Ammon's horn (tissue), 1 donor: ENCODE measurements at places on chromosomes 6 and 20.

DNA sequence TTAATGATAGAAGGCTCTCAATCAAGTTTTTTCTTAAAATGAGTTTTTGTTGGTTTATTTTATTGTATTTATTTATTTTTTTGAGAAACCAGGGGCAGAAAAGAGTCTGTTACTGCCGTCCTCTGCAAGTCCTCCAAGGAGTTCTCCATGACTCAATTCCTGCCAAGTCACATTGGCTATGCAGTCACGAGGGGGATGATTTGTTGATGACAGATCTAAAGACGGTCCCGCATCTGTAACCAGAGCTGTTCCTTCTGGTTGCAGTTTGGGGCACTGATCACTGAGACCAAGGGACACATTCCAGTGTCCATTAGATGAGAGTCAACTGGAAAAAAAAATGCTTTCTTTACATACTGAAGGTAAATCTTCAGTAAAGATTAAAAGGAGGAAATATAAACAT, 13.9 kb upstream of the TSHZ2 start:
- no peak for DNase-seq

GRCh38 chr6:158548418-158549161, 11.3 kb upstream of the TMEM181 start:
- no peak for DNase-seq

DNA sequence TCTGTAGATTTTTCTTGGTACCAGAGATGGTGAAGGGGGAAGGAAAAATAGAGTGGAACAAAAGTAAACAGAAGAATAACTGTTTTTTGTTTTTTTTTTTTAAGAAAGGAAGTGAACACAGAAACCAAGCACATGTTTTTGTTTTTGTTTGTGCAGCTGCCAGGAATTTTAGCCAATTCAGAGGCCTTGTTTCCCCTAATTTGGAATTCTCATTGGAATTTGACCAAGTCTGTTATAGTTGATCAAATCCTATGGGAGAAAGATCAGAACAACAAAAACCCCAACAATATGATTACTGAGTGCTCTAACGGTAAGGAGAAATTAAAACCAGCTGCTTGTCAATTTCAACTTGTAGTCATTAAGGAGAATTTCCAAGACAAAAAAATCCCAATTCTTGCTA, 18.2 kb upstream of the IL22RA2 start:
- no peak for DNase-seq

- no peak for DNase-seq
Observed at GRCh38 chr6:34039943-34040342, 105.9 kb downstream of the GRM4 start.

GRCh38 chr6:3297006-3297405, 38.3 kb downstream of the PSMG4 start:
- DNase-seq: no peak

DNA sequence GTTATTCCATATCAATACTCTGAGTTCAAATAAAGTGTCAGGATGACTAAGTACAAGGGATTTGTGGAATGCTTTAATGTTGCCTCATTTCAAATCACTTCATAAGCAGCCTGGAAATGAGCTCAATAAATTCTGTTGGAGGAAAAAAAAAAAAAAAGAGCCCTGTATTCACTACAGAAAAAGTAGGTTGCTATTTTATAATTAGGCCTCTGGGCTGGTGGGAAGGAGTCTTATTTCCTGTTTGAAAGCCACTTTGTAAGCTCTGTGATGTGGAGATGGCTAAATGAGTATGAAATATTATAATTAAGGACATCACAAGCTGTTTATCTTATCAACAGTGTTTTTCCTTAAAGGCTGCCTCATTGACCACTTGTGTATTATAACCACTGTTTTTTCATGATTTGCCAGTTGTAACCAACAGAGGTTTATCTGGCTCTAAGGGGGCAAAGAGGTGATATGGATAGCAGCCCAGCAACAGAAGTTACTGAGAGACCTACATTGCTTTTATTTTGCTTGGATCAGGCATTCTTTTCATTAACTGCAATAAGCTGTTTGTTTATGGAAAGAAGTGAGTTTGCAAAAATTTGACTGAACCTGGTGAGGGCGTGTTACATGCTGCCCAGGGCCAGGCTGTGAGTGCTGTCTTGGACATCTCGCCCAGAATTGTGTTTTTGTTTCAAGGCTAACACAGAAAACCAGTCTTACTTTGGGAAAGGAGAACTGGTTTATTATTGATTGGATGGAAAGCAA, 563.3 kb upstream of the MAP3K7 start:
- no peak for DNase-seq
